ENCODE measurements at places on chromosomes 6 and 20.
A peak's percentile ranks its signal among the peaks of the same experiment; 100 is the strongest.

- DNase-seq, result no peak
These were observed 104.8 kb downstream of the TASP1 start for GRCh38 chr20:13533946-13534345.

GRCh38 chr6:138107078-138107751 lies at the start of gene PERP:
PERP (minus strand) TSS chr6:138107419; CDS start chr6:138107340, 79 bp downstream.
- peak; percentile 62 for DNase-seq

GRCh38 chr20:40991181-40991889 lies 37.3 kb upstream of the TOP1 start:
- no peak for DNase-seq

GRCh38 chr6:112613410-112613809 lies 266.3 kb downstream of the RFPL4B start:
- no peak for DNase-seq

GRCh38 chr6:6851059-6851948 lies 256.5 kb upstream of the RREB1 start:
- no peak for DNase-seq

- DNase-seq, result no peak
These were observed 57.6 kb upstream of the DYNLRB1 start for GRCh38 chr20:34458631-34459030.

DNA sequence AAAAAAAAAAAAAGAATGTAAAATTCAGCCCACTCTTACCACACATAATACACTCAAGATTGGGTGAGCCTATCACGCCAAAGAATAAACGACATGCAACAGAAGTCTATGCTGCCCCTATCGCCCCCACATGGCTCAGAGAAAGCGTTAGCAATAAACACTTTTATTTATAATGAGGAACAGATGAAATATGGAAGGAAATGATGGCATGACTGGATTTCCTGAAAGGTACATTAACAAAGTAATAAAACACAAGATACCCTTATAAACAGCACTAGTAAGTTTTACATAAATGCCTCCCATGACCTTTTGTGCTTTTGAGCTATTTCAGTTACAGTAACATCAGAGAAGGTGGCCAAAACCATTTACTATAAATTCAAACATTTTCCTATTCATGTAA lies 71.4 kb upstream of the SCAF8 start:
- no peak for DNase-seq

DNA sequence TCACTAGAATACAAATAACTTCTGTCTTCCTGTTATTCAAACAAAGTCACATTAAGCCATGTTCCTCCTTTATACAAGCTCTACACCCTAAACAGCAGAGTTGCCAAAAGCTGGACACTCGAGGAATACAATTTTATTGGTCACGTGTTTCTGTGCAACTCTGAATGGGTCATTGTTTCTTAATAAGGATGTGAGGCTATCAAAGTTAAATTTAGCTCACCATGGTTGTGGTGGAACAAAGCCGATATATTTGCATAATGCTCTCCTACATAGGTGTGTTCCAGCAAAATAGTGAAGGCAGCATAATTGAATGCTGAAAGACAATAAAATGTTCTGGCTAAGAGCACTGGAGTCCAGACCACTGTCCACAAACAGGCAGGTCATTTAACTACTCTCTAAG lies 36.9 kb upstream of the CD2AP start:
- DNase-seq, result peak; percentile 71

- no peak for DNase-seq
These were observed 1.5 kb downstream of the TFAP2B start for GRCh38 chr6:50819904-50820868.

DNA sequence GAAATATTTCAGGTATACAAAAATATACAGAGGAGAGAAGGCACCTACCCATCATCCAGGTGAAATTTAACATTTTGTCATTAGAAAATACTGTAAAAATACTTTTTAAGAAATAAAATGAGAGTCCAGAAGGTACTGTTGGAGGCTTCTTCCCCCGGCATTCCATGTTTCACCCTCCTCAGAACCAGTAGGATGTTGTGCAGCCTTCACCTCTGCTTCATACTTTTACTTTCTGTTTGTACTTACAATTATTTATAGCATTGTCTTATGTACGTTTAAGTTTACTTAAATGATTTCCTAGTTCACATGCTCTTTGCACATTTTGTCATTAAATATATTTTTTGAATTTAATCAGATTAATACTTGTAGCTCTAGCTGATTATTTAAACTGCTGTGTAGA lies 30.9 kb downstream of the TMEM200A start:
- no peak for DNase-seq

DNA sequence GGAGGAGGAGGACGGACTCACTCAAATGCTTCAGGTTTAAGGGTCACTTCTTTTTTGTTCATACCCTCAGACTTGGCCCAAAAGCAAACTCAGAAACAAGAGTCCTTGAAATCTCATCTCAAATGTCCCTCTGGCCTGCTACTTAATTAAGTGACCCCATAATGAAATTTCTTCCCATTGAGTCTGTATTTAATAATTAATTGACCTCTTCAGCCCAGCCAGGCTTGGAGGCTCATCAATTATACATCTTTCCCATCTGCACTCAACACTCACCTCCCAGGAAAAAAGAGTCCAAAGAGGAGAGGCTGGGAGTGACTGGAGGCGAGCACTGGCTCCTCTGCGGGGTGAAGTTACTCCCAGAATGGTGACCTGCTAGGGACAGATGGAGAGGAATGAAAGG lies 90.5 kb upstream of the EYA2 start:
- DNase-seq, result no peak

DNA sequence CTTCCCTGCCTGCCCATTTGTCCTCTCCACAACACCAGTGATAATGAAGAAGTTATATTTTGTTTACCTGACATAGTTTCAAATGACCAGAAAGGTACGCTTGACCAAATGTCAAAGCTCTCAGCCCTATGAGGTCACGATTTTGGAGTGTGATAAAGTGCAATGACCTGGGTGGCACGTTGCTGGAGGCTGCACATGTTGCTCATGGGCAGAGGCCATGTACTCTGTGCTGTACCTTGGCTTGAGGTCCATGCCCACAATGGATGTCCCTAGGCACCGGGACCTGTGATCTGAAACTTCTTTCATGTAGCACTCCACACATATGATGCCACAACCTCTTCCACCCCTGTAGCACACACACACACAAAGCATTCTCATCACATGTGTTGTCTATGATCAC lies 164.0 kb upstream of the HEY2 start:
- DNase-seq, result no peak

- no peak for DNase-seq
These were observed 25.0 kb upstream of the SCGN start for GRCh38 chr6:25627001-25627400.

DNA sequence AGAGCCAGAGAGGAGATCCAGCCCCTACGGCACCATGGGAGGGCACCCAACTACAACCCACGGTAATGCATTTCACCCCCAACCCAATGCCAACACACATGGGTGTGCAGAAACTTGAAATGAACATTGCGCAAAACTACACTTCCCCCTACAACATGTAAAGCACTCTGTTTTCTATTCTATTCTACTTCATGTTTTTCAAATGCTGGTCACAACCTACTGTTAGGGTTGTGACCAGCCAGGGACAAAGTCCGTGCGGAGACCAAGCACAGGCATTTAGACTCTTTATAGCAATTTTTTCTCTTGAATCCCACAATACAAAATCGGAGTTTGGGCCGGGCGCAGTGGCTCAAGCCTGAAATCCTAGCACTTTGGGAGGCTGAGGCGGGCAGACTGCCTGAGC lies 90.6 kb downstream of the MRPL14 start:
- no peak for DNase-seq

DNA sequence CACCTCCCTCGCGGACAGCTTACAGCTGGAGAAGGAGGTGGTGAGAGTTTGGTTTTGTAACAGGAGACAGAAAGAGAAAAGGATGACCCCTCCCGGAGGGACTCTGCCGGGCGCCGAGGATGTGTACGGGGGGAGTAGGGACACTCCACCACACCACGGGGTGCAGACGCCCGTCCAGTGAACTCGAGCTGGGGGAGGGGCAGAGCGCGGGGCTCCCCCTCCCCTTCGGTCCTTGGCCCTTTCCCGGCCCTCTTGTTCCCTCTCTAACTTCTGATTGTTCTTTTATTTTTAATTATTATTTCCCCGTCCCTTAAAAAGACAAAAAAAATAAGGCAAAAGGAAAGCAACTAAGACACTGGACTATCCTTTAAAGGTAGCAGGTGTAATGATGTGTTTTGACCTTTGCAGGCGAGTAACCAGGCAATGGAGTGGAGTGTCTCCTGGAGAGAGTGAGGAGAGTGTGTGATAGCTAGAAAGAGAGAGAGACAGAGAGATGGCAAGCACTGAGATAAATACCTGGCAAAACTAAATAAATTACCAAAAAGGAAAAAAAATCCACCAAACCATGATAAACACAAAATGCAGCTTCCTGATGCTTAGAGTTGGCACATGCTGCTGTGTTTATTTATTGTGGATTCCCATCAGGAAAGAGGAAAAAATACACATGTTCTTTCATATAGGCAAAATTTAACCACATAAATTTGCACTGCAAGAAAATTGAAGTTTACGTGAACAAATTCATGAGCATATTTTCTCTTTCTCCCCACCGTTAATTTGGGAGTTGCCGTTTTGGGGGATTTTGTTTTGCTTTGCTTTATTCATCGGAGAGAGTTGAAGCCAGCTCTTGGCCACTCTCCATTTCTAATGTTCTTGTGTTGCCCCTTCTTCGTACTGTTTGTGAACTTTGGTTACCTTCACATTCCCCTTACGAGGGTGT lies 1.9 kb downstream of the POU3F2 start:
- peak; percentile 52 for DNase-seq

- DNase-seq, result no peak
These were observed 476.8 kb upstream of the AGPAT4 start for GRCh38 chr6:161750686-161751085.

GRCh38 chr6:74879234-74879633 lies 326.6 kb downstream of the COL12A1 start:
- no peak for DNase-seq

DNA sequence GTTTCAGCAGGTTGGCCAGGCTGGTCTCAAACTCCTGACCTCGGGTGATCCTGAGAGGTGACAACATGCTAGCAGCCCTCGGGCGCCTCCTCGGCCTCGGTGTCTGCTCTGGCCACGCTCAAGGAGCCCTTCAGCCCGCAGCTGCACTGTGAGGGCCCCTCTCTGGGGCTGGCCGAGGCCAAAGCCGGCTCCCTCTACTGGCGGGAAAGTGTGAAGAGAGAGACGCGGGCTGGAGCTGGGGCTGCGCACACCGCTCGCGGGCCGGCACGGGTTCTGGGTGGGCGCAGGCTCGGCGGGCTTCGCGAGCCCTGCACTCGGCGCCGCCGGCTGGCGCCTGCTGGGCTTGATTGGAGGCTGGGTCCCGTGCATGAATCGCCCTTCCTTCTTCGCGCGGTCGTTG lies 80.8 kb upstream of the RBM24 start:
- DNase-seq, result no peak

GRCh38 chr6:148342350-148343046 lies at the start of gene SASH1:
SASH1 (plus strand) TSS chr6:148342838; CDS start chr6:148343068, 230 bp downstream.
- DNase-seq, result peak; percentile 43

- DNase-seq, result no peak
These were observed 16.9 kb downstream of the NDRG3 start for GRCh38 chr20:36728986-36729385.

DNA sequence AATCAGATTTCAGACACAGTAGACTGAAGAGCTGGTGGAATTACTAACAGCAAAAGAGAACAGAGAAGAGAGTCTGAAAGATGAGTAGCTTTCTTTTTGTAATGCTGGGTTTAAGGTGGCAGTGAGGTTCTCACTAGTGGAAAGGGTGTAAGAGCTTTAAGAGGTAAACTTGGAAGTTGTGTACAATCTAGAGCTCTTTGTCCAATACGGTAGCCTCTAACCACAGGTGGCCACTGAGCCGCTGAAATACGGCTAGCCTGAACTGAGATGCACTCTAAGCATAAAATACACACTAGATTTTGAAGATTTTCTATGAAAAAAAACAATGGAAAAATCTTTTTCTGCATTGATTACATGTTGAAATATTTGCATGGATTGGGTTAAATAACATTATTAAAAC lies 4.0 kb downstream of the ELOVL2 start:
- DNase-seq, result no peak

GRCh38 chr20:36908603-36909002 lies 32.7 kb downstream of the TLDC2 start:
- DNase-seq, result no peak

DNA sequence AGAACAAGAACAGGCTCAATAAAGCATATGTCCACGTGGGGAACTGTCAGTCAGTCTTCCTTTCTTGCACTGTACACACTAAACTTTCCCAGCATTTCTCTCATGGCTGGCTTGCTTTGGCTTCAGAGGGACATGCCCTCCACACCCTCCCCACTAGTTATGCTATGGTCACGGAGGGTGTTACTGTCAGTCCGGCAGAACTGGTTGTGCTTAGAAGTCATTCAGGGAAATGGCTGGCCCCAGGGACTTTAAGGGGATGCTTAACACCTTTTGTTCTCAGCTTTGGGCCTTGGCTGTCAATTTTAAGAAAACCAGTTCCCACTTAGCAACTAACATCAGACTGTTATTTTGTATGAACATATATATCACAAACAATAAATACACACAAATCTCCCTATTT lies 55.1 kb downstream of the ELOVL5 start:
- DNase-seq, result no peak

- peak; percentile 51 for DNase-seq
These were observed 113.3 kb upstream of the FRMD1 start for GRCh38 chr6:168192195-168192900.

GRCh38 chr6:39493174-39493573 lies 170.7 kb upstream of the KCNK16 start:
- DNase-seq, result no peak

DNA sequence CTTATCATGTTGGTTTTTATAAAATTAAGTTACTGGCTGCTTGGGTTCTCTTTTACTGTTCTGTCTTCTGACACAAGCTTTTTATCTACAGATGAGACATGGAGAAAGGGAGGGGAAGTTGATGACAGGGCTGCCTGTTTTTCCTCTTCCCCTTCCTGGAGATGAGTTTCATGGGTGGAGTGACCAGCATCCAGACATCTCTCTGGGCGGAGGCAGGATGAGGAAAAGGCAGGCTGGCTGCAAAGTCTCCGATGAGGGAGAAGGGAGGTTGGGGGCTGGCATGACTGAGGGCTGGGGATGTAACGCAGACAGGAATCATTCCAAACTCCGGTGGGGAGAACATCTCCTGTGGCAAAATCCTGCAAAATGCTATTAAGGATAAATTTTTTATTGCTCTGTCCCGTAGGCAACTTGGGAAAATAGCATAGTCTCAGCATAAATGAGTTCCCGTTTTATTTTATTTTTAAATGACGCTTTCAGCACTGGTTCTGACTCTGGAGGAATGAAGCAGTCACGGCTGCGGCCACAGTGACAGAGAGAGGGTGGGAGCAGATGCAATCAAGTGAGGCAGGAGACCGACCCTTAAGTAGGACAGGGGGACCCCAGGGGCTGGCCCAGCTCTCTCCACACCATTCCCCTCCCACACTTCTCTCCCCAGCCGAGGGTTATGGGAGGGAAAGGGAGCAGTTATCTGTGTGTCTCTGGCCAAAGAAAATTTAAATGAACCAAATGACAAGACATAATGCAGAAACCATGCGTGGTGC lies 108.8 kb upstream of the PMEPA1 start:
- DNase-seq, result no peak

GRCh38 chr6:163728442-163729126 lies 314.1 kb downstream of the QKI start:
- DNase-seq, result no peak

All from NCI-H2081 (cell line).